Prostate gland (tissue), 2 donors: ENCODE measurements at places on chromosomes 12 and 14.

- no peak for DNase-seq
Measured at GRCh38 chr12:14249368-14249767, 116.1 kb upstream of the ATF7IP start.

DNA sequence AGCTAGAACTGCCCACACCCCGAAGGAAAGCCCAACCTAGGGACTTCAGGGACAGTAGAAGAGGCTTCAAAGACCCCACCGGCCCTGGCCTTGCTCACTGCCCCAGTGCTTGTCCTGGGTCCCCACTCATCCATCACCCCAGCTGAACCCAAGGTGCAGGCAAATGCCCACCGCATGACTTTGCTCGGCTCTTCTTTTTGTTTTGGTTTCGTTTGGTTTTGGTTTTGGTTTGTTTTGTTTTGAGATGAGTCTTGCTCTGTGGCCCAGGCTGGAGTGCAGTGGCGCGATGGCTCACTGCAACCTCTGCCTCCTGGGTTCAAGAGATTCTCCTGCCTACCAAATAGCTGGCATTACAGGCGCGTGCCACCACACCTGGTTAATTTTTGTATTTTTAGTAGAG is 9.0 kb downstream of the CCDC85C start:
- DNase-seq = no peak

DNA sequence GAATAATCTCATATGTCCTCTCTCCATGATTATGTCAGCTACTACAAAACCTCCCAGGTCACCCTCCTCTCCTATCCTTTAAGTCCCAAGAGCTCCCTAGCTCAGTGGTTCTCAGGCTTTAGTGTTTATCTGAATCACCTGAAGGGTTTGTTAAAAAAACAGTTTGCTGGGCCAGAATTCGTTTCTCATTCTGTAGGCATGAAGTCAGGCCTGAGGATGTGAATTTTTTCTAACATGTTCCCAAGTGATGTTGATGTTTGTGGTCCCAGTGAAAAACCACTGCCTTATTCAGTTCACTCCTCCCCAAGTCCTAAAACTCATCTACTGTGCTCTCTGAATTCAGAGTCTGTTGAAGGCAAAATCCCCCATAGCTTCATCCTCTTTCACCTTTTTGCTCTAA is 241.4 kb downstream of the ETNK1 start:
- no peak for DNase-seq

- DNase-seq = no peak
Measured at GRCh38 chr12:113418213-113418879, 3.8 kb upstream of the SDSL start.

DNA sequence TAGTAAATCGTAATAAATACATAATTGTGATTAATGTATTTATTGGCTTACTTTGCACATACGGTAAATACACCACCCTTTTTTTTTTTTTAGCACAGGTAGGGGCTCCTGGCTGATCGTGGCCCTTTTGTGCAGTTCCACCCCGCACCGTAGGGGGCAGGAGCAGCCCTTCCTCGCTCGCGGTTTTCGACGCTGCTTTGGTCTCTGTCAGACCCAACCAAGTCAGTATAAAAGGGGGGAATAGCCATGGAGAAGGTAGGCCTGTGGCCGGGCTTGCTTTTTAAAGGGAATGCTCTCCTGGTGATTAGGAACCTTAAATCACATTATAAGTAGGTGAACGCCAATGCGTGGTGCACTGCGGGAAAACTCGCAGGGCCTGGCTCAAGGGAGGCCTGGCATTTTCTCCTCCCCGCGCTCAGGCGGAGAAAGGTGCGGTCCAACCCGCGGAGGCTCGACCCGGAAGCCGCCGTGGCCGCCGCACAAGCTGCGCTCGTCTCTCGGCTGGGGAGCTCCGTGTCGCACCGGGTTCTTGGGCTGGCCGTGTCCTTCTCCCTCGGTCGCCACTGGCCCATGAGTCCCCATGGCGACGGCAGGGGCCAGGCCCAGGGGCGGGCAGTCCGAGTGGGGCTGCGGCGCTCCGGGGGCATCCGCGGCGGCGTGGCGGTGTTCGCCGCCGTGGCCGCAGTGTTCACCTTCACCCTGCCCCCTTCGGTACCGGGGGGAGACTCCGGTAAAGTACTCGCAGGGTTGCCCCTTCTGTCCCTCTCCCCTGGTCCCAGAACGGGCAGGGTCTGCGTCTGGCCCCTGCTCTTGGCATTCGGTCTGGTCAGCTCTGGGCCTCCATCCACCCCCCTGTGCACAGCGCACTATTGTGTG is at the start of gene TMEM260:
Gene TMEM260 (plus strand): TSS at position 454 of the 876 bp plus-strand sequence. CDS start 117 bp downstream, at position 571.
- DNase-seq = peak; percentile 72

DNA sequence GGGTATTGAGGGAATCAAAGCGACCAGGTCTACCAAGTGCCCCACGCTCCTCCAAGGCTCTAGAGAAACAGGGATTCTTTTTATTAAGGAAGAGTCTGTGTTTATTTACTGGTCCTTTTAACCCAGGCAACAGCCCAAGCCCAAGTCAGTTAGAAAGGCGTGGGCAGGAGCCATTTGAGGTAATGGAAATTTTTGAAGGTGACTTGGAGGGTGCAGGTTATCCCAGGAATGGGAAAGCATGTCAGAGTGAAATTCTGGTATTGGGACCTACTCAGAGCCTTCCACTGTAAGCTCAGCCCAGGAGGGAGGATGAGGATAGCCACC is 2.9 kb downstream of the SLC6A12 start:
- no peak for DNase-seq

- DNase-seq = no peak
Measured at GRCh38 chr14:102857444-102857843, 65.0 kb upstream of the AMN start.
